ENCODE measurements at places on chromosomes 12 and 14.

DNA sequence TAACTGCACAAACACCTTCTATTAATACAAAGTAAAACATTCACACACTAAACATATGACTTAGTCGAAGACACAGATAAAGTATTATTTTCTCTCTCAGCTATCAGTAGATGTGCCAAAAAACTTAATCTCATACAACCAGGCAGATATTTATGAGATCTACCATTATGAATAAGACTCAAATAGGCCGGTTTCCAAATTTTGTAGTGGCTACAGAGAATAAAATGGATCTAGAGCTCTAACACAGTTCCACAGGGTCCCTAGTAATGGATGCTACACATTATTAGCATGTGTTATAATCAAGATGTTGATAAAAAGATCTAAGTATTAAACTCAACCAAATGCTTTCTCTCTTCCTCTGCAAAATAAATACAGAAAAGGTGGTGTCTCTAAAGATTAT, 10.4 kb downstream of the SAV1 start:
- H3K4me3 ChIP-seq: no peak overlapping the region
- H3K27me3 ChIP-seq: no peaks in the 10 kb centered on the region
- H3K4me1 ChIP-seq: peaks cover 46% of the 10 kb centered on the region

GRCh38 chr12:69508091-69508490, 37.9 kb downstream of the FRS2 start:
- H3K4me3 ChIP-seq: no peak overlapping the region
- H3K27me3 ChIP-seq: no peaks in the 10 kb centered on the region
- peaks cover 20% of the 10 kb centered on the region for H3K4me1 ChIP-seq
- DNase-seq: no peak
- H3K36me3 ChIP-seq: no peaks in the 10 kb centered on the region

GRCh38 chr12:42857106-42857505, 267.6 kb upstream of the PRICKLE1 start:
- H3K27me3 ChIP-seq: no peaks in the 10 kb centered on the region
- H3K27ac ChIP-seq: no peak overlapping the region
- no peak for DNase-seq
- no peaks in the 10 kb centered on the region for H3K36me3 ChIP-seq

DNA sequence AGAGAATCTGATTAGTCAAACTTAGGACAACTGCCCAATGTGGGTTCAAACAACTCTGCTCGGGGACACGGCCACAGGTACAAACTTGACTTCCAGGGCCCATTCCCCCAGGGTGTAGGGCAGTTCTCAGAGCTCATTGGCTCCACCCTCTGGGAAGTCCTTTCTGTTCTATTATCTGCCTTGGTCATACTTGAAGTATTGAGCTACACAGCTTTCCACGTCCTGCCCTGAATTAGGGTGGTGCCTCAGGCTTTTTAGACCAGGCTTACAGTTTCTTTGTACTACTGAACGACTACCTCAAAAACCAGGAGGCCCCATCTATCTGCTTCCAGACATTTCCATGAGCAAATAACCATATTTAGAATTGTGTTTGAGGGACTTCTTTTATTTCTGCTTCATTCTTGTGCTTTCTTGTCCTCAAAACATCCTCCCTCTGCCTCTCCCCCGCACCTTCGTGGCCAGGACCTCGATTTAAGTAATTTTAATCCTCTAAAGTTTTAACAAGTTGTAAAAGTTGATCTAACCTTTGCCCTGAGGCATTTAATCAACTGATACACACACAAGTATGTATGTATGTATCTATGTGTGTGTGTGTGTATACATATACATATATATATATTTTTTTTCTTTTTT, 281.7 kb upstream of the AMIGO2 start:
- H3K27me3 ChIP-seq: no peaks in the 10 kb centered on the region
- peak overlapping the region; percentile 21 for H3K27ac ChIP-seq
- no peak for DNase-seq
- no peaks in the 10 kb centered on the region for H3K4me1 ChIP-seq
- no peaks in the 10 kb centered on the region for H3K36me3 ChIP-seq
- H3K4me3 ChIP-seq: no peak overlapping the region

GRCh38 chr12:27553941-27554340, 29.9 kb downstream of the PPFIBP1 start:
- H3K27me3 ChIP-seq: no peaks in the 10 kb centered on the region
- DNase-seq: no peak
- peak overlapping the region; percentile 72 for H3K27ac ChIP-seq
- H3K4me3 ChIP-seq: no peak overlapping the region
- H3K4me1 ChIP-seq: peaks cover 45% of the 10 kb centered on the region

- H3K27ac ChIP-seq: no peak overlapping the region
- no peaks in the 10 kb centered on the region for H3K27me3 ChIP-seq
- peaks cover 20% of the 10 kb centered on the region for H3K4me1 ChIP-seq
- DNase-seq: no peak
Measured at GRCh38 chr12:14931791-14932560, 6.4 kb downstream of the ERP27 start.

Measured in thyroid gland (tissue), 4 donors.